COR-L47 (cell line): ENCODE measurements at places on chromosomes 11 and 22.

DNA sequence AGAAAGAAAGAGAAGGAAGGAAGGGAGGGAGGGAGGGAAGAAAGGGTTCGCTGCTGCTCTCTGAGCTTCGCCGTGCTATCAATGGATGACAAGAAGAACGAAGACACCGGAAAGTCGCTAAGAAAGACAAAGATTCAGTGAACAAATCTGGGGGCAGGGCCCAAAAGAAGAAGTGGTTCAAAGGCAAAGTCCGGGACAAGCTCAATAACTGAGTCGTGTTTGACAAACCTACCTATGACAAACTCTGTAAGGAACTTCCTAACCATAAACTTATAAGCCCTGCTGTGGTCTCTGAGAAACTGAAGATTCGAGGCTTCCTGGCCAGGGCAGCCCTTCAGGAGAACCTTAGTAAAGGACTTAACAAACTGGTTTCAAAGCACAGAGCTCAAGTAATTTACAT is 2.9 kb upstream of the TTLL1 start:
- no peak for DNase-seq

GRCh38 chr11:65576232-65576866 is 496 bp downstream of the EHBP1L1 start:
- no peak for DNase-seq

DNA sequence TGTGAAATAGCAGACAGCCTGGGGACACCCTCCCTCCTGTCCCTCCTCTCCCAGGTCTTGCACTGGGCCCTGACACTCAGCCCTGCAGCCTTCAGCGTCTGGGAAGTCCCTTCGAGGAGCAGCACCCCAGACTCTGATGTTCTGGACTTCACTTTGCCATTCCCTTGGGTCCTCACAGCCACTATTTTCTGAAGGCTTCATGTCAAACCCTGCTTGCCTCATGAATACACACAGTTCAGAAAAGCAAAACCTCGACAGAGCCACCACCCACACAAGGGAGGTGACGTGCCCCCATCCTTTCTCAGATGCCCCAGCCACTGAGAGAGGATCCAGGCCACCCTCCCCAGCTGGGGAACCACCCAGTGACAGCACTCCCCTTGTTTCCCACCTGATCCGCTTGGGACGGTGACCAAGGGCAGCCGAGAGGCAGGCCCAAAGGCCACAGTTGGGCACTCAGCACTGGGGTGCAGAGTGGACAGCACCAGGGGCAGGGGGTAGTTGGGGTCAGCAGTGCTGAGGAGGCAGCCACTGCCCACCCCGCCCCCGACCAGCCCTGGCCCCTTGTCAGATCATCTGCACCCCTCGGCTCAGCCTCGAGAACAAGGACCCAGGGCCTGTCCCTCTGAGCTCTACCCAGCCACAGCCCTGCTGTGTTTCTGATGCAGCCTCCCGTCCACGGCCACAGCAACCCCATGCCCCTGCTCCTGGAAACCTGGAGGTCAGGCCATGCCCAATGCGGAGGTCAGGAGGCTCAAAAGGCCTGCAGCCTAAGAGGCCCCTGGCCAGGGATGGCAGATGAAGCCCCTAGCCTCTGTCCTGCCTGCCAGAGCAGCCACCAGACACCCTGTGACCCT is 3.1 kb upstream of the TNNT3 start:
- DNase-seq, result no peak

GRCh38 chr11:129457321-129457720 is 81.7 kb downstream of the BARX2 start:
- no peak for DNase-seq

DNA sequence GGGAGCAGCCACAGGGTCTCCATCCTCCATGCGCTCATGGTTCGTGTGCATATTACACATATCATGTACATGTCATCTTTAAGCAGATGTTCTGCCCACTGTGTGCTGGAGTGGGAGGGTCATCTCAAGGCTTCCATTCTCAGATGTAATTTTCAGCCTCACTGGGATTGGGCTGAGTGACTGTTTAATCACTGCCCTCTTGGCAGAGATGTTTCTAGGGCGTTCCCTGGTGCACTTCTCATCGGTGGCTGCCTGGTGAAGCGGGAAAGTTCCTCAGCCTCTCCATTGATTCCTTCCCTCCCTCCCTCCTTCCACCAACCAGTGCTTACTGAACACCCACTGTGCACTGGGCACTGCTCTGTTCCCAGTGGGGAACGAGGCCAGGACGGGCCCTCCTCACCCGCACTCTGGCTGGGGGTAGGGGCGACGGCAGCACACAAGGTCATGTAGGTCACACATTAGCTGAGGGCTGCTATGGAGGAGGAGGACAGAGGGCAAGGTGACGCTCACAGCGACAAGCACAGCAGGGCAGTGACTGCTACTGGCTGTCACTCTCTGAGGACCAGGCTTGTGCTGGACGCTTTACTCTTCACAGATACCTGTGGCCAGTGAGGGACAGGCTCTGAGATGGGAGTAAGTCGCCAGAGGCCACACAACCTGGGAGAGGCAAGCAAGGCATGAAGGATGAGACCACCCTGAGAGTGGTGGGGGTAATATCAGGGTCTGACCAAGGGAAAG is 22.9 kb downstream of the GNAZ start:
- DNase-seq, result no peak

DNA sequence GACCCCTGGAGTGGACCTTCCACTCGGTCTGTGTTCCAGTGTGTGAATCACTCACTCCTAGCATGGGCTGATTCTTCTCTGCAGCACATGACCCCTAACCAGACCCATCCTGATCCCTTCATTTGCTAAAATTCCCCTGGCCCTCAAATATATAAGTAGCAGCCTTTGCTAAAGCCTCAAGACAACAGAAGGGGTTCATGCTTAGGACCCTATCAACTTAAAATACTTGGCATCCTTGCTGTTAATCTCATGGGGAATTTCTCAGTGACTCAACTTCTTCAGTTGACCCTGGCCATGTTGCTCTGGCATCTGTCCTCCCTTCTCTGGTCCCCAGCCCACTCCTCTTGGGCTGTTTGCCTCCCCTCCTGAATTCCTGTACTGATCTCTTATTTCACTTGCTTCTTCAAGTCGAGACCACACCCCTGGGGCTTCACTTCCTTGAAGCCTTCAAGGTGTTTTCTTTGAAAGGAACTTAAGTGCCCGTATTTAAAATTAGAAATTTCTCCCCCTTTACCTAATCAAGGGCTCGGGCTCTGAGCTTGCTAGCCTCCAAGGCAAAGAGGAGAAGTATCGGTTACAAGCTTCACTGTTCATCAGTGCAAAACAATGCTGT is 23.6 kb downstream of the NNMT start:
- DNase-seq, result no peak

DNA sequence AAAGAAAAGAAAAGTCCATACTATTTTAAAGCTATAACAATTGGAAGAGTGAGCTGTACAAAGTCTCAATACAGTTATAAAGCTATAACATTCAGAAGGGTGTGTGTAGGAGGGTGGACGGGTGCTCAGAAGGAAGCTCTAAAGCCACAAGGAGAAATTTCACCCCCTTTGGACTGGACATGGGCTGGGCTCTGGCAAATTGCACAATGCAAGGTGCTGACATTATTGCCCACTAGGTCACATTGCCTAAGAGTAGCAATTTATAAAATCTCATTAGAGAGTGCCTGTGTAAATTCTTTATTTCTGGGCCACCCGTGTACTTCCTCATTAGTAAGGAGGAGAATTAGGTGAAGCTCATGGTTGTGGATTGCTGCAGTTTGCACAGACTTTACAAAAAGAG is 5.7 kb upstream of the APOBEC3A start:
- DNase-seq, result no peak

- DNase-seq, result no peak
Measured at GRCh38 chr11:111665777-111666176, 63.5 kb downstream of the SIK2 start.

- no peak for DNase-seq
Measured at GRCh38 chr22:19876314-19876940, 21.8 kb upstream of the GNB1L start.

- DNase-seq, result no peak
Measured at GRCh38 chr22:17836992-17837742, 62.9 kb upstream of the BID start.

GRCh38 chr11:14181121-14181520 is 177.9 kb downstream of the RRAS2 start:
- no peak for DNase-seq

DNA sequence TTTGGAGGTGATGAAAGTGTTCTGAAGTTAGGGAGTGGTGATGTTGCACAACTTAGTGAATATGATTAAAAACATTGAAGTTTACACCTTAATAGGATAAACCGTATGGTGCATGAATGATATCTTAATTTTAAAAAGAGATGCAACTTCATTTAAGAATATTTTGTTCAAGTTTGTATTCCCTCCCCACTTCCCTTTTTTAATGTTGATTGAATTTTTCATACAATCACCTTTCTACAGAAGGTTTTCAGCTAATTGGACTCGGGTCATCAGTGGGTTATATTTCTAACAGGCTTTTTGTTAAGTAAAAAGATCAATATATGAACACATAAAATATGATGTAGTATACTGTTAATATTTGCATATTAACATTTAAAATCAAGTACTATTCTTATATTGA is 72.6 kb downstream of the DDIAS start:
- DNase-seq, result no peak

DNA sequence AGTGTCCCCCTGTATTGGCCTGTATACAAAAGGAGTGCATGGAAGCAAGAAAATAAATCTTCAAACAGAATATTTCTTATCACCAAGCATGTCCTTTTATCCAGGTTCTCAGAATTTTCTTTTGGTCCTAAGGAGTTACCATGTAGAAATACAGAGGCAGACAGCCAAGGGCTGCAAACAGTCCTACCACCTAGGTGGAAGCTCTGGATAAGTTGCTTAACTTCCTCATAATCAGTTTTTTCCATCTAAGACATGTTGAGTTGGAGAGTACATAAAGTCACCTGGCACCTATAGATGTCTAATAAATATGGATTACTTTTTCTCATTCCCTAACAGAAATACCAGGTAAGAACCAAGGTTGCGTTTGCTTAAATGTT is 57.0 kb upstream of the BLID start:
- DNase-seq, result no peak

DNA sequence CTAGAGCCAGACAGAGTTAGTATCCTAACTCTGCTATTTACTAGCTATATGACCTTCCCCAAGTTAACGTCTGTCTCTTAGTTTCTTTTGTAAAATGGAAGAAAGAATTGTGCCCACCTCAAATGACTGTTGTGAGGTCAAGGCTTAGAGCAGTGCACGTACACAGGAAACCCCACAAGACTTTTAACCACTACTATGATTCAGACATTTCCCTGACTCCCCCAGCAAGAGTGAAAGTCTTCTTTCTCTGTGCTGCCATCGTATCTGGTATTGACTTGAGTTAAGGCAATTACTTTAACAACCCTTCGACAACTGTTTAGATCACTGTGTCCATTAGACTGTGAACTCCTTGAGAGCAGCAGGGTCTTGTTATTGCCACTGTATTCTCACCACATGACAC is 2.6 kb upstream of the OR52W1 start:
- no peak for DNase-seq

GRCh38 chr11:34323601-34324000 is 34.2 kb downstream of the ABTB2 start:
- no peak for DNase-seq

- DNase-seq, result no peak
Measured at GRCh38 chr11:95892892-95893570, 30.9 kb downstream of the MTMR2 start.

DNA sequence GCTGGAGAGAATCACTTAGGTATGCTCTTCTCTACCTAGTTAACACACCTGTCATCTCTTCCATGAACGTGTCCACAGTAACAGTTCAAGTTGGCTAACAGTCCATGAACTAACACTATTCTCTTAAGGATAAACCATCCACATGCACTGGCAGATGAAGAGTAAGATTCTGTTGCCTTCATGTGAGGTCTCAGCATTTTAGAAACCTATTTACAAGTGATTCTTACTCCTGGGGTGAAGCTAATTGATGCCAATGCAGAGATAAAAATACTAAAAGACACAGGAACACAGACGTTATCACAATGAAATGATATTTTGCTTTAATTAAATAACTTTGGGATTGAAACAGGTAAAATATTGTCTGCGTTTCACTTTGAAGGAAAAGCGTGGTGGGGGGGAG is 1.3 kb downstream of the LRRC4C start:
- DNase-seq, result no peak
